AG04450 (cell line): ENCODE measurements at places on chromosomes 5 and 9. TPM values are rescaled to one million over a fixed set of nuclear protein-coding genes. Genes with fewer than 3 reads are reported as not detected.

The GPR150 gene
- 0.17 and 0.24 TPM in 2 replicates for polyA plus RNA-seq

The NXNL2 gene
- polyA plus RNA-seq, result 0.31 and 0.92 TPM in 2 replicates

The LSM11 gene
- polyA plus RNA-seq, result 1.8 and 2.5 TPM in 2 replicates

The LEAP2 gene
- 0.61 and 0.91 TPM in 2 replicates for polyA plus RNA-seq

- no peak for DNase-seq
These were observed 34.5 kb upstream of the NIPBL start for GRCh38 chr5:36842087-36842486.

- no peak for DNase-seq
These were observed 1.4 kb downstream of the SLC26A2 start for GRCh38 chr5:149961957-149962409.

GRCh38 chr5:66987949-66988838 lies 208.4 kb downstream of the CD180 start:
- no peak for DNase-seq

- no peak for DNase-seq
These were observed 116.9 kb downstream of the ARRDC3 start for GRCh38 chr5:91266184-91266705.

DNA sequence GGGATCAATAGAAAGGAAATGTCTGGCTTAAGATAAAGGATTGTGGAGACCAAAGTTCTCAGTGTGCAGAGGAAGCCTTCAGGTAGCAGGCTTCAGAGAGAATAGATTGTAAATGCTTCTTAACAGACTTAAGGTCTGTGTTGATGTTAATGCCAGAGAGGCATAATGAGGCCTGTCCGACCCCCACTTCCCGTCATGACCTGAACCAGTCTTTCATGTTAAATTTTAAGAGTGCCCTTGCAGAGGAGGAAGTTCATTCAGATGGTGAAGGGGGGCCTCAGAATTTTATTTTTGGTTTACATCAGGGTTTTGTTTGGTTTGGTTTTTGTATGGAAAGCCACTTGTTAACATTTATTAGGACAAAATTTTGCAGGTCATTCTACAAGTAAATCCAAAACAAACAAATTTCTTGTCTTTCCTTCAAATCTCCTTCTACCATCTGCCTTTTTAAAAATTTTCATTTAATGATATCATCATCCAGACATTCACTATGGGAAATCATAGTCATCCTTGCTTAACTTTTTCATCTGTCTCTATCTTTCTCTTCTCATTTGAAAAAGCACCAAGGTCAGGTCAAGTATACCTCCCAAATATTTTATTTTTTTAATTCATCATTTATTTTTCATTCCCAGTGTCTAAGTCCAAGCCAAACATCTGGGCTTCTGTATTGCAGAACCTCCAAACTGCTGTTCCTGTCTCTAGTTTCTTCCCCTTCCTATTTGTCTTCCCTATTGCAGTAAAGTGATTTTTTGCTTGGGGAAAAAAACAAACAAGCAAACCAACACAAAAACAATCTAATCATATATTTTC lies 6.9 kb upstream of the ABCA1 start:
- DNase-seq, result no peak

DNA sequence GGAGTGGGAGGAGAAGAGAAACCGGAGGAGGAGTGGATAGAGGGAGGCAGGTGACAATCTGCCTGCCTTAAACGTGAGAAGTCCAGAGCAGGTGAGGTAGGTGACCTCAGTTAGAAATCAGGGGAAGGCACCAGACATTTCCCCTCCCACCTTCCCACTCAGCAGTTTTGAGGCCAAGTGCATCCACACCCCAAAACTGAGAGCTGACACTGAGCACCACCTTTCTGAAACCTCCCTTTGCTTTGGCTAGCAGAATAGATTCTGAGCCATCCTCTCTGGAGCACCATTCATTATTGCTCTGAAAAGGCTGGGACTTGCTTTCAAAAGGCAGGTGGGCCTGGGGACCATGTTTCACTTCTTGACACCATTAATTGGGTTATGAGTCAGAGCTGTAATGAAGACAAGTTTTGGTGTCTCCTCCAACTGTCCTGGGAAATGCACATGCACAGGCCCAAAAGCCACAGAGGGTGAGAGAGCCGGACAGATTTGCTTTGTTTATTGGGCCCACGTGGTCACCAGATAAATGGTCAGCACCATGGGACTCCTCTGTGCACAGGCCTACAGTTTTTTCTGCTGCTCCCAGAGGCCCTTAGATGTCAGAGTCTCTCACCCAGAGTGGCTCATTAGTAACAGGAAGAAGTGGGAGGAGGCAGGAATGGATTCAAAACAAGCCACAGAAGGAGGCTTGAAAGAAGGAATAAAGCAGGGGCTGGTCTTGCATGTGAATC lies 314.7 kb downstream of the TLE1 start:
- no peak for DNase-seq

- no peak for DNase-seq
These were observed 99.1 kb upstream of the ABCA1 start for GRCh38 chr9:105027084-105027483.

DNA sequence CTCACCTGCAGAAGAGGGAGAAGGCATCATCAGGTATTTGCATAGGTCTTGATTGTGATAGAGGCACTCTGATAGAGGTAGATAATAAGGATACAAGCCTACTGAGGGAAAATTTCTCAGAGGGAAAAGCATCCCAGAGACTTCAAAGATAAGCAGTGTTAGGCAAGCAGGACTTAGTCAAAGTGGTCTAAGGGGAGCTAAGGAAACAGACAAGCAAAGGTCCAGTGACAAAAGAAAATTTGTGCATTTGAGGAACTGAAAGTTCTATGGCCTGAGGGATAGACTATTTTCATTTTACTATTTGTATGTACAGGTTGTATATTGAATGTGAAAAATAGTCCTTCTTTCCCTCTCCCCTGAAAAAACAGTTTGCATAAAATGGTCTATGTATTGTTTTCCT lies 27.4 kb downstream of the OXCT1 start:
- no peak for DNase-seq

- DNase-seq, result no peak
These were observed 50.7 kb downstream of the SSBP2 start for GRCh38 chr5:81700166-81700565.

DNA sequence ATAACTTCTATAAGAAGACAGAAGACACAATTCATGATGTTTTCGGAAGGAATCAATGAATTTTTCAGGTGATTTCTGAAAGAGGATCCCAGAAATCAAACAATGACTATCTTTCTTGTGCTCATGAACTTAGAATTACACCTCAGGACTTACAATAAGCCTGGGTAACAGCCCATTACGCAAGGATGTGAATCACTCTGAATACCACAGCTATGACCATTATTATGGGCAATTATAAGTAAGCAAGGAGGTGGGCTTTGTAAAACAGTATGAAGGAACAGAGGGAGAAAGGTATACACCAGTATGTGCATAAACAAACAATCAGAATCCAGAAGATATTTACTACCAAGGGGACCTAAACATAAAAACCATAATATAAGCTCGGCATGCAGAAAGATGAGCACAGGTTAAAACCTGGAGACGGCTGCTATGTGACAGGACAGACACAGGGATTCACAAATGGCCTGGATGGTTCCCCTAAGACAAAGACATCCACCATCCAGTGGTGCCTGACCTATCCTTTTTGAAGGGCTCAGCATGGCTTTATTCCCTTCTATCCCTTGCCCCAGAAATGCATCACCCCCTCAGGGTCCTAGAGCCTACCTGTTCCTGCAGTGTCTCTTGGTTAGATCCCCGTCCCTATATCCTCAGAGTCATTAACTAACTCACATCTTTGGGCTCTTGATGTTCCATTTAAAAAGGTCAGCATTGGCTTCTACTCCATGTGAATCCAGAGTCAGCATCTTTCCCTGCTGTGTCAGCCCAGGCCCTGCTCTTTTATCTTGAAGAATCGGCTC lies 21.8 kb upstream of the PPP2CA start:
- peak; percentile 72 for DNase-seq

GRCh38 chr5:173714551-173715428 lies 98.3 kb upstream of the BOD1 start:
- DNase-seq, result peak; percentile 52
